Effector memory CD8-positive, alpha-beta T cell (primary cell): ENCODE measurements at places on chromosomes 5 and 9.
A peak's percentile ranks its signal among the peaks of the same experiment; 100 is the strongest.

GRCh38 chr9:99051406-99051805 is 53.5 kb upstream of the TGFBR1 start:
- H3K4me1 ChIP-seq = peaks cover 59% of the 10 kb centered on the region
- H3K27ac ChIP-seq = no peak overlapping the region
- no peaks in the 10 kb centered on the region for H3K27me3 ChIP-seq
- DNase-seq = no peak
- H3K4me3 ChIP-seq = peak overlapping the region; percentile 52
- no peaks in the 10 kb centered on the region for H3K36me3 ChIP-seq

GRCh38 chr9:10571699-10572098 is 41.1 kb downstream of the PTPRD start:
- no peaks in the 10 kb centered on the region for H3K36me3 ChIP-seq
- no peak for DNase-seq
- no peaks in the 10 kb centered on the region for H3K27me3 ChIP-seq
- no peak overlapping the region for H3K27ac ChIP-seq
- no peak overlapping the region for H3K4me3 ChIP-seq
- H3K4me1 ChIP-seq = no peaks in the 10 kb centered on the region

- no peaks in the 10 kb centered on the region for H3K4me1 ChIP-seq
- H3K27ac ChIP-seq = no peak overlapping the region
- peaks cover 43% of the 10 kb centered on the region for H3K36me3 ChIP-seq
- peak; percentile 4 for DNase-seq
- no peak overlapping the region for H3K4me3 ChIP-seq
Measured at GRCh38 chr5:150700246-150700593, 642 bp downstream of the RBM22 start.

DNA sequence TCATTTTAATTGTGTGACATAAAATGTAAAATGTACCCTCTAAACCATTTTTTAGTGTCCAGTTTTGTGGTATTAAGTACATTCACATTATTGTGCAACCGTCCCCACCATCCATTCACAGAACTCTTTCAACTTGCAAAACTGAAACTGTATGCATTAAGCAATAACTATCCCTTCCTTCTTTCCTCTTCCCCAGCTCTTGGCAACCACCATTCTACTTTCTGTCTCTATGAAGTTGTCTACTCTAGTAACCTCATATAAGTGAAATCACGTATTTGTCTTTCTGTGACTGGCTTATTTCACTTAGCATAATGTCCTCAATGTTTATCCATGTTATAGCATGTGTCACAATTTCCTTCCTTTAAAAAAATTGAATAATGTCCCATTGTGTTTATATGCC is 142.4 kb downstream of the C9orf152 start:
- no peaks in the 10 kb centered on the region for H3K27me3 ChIP-seq
- H3K4me3 ChIP-seq = no peak overlapping the region
- DNase-seq = no peak
- H3K27ac ChIP-seq = no peak overlapping the region
- no peaks in the 10 kb centered on the region for H3K4me1 ChIP-seq

DNA sequence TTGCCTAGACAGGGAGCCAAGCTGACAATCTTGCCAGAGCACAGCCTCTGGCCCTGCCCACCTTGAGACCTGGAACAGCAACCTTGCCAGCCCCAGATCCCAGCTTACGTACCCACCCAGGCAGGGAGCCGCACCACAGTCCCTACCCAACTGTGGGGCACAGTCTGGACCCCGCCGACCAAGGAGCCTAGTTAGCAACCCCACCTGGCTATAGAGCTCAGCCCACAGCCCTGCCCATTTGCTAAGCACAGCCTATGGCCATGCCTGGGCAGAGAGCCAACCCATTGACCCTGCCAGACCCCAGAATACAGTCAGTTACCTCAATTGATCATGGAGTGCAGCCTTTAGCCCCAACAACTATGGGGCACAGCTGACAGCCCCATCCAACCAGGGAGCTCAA is 97.9 kb upstream of the SH3GL2 start:
- H3K36me3 ChIP-seq = no peaks in the 10 kb centered on the region
- H3K27me3 ChIP-seq = no peaks in the 10 kb centered on the region
- no peak overlapping the region for H3K27ac ChIP-seq
- H3K4me1 ChIP-seq = no peaks in the 10 kb centered on the region
- DNase-seq = no peak

DNA sequence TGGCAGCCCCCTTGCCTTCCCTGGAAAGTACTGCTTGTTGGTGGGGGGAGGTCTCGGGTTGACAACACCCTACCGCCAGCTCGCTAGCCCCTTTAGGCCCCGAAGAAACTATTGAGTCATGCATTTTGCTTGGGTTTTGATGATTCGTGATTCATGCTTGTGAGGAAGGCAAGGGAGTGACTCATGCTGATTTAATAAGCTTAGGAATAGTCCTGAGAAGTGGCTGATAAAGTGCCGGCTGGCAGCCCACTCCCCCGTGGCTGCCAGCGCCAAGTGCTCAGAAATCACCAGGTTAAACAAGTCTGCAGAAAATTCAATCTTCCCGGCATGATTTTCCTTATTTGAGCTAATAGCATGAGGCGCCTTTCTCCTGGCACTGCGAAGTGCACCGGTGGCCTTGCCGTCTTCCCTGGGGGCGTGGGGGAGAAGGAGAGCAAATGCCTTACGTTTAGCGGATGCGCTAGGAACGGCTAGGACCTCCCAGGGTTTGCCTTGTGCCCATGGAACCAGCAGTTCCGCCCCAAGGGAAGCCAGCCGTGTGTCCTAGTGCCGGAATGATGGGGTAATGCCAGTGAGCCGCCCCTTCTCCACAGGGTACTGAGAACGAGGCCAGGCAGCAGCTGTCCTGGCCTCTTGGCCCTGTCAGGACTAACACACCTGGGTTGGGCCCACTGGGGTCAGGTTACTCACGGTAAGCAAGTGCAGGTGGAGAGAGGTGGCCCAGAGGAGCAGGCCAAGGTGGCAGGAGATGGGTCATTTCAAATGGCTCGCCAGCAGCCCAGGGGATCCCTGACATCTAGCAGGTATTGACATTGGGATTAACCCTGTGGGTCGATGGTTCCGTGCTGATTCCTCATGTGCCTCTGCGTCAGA is 151.9 kb downstream of the MACROH2A1 start:
- H3K27ac ChIP-seq = no peak overlapping the region
- H3K27me3 ChIP-seq = peaks cover 38% of the 10 kb centered on the region
- no peak overlapping the region for H3K4me3 ChIP-seq
- H3K36me3 ChIP-seq = no peaks in the 10 kb centered on the region
- no peak for DNase-seq
- H3K4me1 ChIP-seq = no peaks in the 10 kb centered on the region

DNA sequence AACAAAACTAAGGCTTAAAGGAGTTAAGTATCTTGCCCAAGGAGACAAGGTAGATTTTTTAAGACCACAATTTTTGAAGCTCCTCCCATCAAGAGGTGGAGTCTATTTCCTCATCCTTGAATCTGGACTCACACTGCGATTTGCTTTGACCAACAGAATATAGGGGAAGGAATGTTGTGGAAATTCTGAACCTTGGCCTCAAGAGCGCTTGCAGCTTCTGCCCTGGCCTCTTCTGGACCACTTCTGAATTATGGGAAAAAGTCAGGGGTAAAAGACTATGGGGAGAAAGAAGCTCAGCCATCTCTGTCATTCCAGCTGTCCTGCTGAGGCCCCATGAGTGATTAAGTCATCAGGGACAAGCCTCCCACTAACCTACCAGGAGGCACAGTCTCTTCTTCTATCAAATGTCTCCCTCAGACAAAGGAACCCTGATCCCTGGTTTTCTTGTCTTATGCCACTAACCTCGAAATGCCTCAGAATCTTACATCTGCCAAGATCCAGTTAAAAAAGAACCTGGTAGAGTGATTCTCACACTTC is 25.9 kb downstream of the MAPKAP1 start:
- H3K27ac ChIP-seq = no peak overlapping the region
- H3K4me3 ChIP-seq = no peak overlapping the region
- H3K27me3 ChIP-seq = no peaks in the 10 kb centered on the region
- peaks cover 4% of the 10 kb centered on the region for H3K36me3 ChIP-seq
- H3K4me1 ChIP-seq = peaks cover 13% of the 10 kb centered on the region

GRCh38 chr5:29462241-29462640 is 1731.2 kb upstream of the CDH6 start:
- H3K36me3 ChIP-seq = no peaks in the 10 kb centered on the region
- no peak for DNase-seq
- no peak overlapping the region for H3K27ac ChIP-seq
- H3K27me3 ChIP-seq = no peaks in the 10 kb centered on the region
- no peak overlapping the region for H3K4me3 ChIP-seq

- H3K27me3 ChIP-seq = peaks cover 12% of the 10 kb centered on the region
- no peak overlapping the region for H3K4me3 ChIP-seq
- peaks cover 10% of the 10 kb centered on the region for H3K4me1 ChIP-seq
- no peak for DNase-seq
- H3K36me3 ChIP-seq = peaks cover 8% of the 10 kb centered on the region
- H3K27ac ChIP-seq = no peak overlapping the region
Measured at GRCh38 chr5:126745259-126745992, 31.5 kb upstream of the LMNB1 start.

DNA sequence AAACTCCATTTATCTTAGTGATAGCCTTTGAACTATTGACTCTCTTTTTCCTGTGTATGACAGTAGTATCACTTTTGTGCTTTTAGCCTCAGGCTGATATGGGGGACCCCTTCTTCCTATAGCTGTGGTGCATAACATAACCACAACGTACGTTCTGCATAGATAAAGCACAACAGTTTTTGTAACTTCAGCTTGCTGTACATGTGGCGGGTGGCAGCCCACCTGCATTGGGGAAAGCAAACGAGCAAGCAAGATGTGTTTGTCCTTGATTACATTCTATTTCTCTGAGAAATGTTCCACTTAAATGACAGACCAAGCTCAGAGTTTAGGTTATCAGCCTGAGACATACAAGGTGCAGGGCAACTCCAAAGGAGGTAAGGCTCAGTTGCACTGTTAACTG is 309.4 kb downstream of the KDM4C start:
- H3K36me3 ChIP-seq = peaks cover 15% of the 10 kb centered on the region
- H3K27me3 ChIP-seq = no peaks in the 10 kb centered on the region
- H3K27ac ChIP-seq = no peak overlapping the region
- no peak for DNase-seq
- no peaks in the 10 kb centered on the region for H3K4me1 ChIP-seq

DNA sequence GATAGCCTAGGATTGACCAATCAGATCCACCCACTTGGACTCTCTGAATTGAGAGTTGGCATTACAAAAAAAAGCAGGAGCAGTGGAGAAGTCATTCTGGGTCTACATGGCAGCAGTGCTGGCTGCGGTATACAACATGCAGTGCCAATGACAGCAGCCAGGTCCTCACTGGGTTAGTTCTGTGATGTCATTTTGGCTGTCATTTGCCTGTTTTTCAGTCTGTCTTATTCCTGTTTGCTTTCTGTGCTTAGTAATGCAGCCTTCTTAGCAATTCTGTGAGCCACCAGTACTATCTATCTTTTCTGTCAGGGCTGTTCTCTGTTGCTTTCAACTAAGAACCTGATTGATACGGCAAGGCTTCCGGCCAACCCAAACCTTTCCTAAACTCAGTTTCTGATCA is 471.8 kb downstream of the BNC2 start:
- no peaks in the 10 kb centered on the region for H3K4me1 ChIP-seq
- no peak for DNase-seq
- H3K27me3 ChIP-seq = no peaks in the 10 kb centered on the region
- H3K36me3 ChIP-seq = no peaks in the 10 kb centered on the region
- H3K27ac ChIP-seq = no peak overlapping the region
- H3K4me3 ChIP-seq = no peak overlapping the region

DNA sequence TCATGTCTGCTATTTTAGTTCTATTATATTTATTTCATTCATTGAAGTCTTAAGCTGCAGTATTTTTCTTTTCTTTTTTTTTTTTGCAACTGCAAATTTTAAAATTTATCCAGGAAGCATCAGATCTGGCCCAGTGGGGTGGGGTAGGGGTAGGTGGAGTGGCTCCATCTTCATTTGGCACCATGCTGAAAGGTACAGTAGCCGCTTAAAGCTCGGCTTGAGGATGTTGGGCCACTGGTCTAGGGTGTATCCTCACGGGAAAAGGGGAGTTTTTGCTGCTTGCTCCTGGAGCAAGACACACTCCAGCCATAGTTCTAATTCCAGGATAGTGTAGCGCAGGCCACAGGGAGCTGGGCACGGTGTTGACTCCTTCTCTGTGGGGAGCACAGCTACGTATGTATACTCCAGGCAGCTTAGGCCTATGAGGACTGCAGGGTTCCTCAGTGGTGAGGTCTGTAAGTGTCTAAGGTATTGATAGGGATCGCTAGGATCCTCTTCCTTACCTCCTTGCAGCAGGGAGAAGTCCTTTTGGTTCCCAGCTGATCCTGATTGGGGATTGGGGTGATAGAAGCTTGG is 22.7 kb downstream of the RCL1 start:
- no peak overlapping the region for H3K27ac ChIP-seq
- no peak overlapping the region for H3K4me3 ChIP-seq
- DNase-seq = no peak
- no peaks in the 10 kb centered on the region for H3K27me3 ChIP-seq
- no peaks in the 10 kb centered on the region for H3K36me3 ChIP-seq
- peaks cover 9% of the 10 kb centered on the region for H3K4me1 ChIP-seq

- H3K4me3 ChIP-seq = peak overlapping the region; percentile 26
- H3K27ac ChIP-seq = peak overlapping the region; percentile 80
- H3K27me3 ChIP-seq = no peaks in the 10 kb centered on the region
- H3K36me3 ChIP-seq = peaks cover 59% of the 10 kb centered on the region
- H3K4me1 ChIP-seq = peaks cover 46% of the 10 kb centered on the region
Measured at GRCh38 chr9:2125906-2126305, 110.8 kb downstream of the SMARCA2 start.

DNA sequence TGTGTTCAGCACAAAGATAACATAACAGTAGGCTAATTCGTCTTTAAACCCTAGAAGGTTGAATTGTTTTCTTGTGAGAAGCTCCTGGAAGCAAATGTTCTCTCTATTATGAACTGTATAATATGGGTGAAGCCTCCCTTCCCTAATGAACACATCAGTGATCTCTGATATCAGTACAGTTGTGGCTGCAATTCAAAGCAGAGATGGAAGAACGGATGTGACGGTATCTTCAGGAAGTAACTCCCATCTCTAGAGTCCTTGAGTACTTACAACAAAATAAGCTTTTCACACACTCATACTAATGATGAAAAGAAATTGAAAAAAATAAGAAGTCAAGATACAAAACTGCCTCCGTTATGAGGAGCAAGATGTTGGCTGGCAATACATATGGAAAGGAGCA is 4.5 kb downstream of the HCN1 start:
- no peak overlapping the region for H3K4me3 ChIP-seq
- DNase-seq = no peak
- peaks cover 14% of the 10 kb centered on the region for H3K27me3 ChIP-seq
- no peaks in the 10 kb centered on the region for H3K36me3 ChIP-seq
- no peak overlapping the region for H3K27ac ChIP-seq

- no peak overlapping the region for H3K27ac ChIP-seq
- peaks cover 7% of the 10 kb centered on the region for H3K4me1 ChIP-seq
- no peak overlapping the region for H3K4me3 ChIP-seq
Measured at GRCh38 chr9:72524820-72525540, 3.6 kb downstream of the TMC1 start.
